ENCODE measurements at places on chromosomes 2 and 18.

DNA sequence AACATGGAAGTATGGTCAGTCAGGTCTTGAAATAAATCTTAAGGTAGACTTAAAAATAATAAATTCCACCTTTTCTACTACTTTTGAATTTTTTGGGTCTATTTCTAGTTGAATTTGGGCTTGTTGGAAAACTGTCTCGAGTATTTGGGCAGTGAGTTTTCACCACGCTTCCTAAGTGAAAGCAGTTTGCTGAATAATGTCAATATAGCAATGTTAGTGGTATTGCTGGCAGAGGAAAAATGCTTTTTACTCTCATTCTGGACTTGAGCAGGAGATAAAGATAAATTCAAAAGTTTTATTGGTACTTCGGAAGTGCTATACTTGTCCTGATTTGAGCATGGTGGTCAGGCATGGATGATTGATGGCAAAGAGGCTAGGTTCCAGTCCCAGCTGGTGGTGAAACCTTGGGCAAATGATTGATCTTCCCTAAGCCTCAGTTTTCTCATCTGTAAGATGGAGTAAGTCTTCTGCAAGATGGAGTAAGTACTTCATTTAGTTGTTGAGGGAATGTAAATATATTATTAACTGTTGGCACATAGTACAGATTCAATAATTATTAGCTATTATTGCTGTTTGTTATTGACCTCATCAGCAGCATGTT, 503.5 kb upstream of the ZEB2 start:
- no peak for DNase-seq

DNA sequence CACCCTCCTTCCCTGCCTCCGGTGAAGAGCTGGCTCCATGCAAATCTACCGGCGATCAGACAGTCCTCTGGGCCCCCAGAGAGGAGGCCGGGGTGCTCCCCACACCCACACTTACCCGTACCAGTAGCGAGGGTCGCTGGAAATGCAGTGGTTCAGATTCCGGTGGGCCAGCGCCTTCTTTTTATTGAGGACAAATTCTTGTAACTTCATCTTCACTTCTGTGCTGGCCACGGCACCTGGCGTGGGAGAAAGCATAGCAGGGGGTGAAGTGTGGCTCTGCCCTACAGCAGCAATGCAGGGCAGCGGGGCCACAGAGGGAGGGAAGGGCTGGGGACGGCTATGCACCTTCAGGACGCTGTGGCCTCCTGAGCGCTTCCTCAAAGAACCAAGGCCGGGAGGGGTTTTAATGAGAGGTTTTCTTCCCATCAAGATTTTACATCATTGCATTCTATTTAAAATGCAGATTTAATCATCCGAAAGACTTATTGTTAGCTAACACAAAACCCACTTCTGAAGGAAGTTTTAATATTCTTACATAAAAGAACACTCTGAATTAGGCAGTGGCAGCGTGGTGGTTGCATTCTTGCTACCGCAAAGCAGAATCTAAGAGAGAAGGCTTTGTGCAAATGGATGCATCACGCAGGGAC, 237.0 kb downstream of the HDAC4 start:
- DNase-seq = no peak

- DNase-seq = no peak
Observed at GRCh38 chr18:9803698-9804516, 81.9 kb upstream of the TXNDC2 start.

GRCh38 chr18:11339188-11339775, 189.9 kb upstream of the PIEZO2 start:
- DNase-seq = no peak

GRCh38 chr2:45578056-45578843, 32.8 kb downstream of the SRBD1 start:
- DNase-seq = no peak

- no peak for DNase-seq
Observed at GRCh38 chr2:190216829-190217228, 102.8 kb downstream of the HIBCH start.

GRCh38 chr2:152304836-152305235, 30.1 kb upstream of the FMNL2 start:
- DNase-seq = no peak

- DNase-seq = no peak
Observed at GRCh38 chr2:33373986-33374385, 102.5 kb upstream of the RASGRP3 start.

- DNase-seq = no peak
Observed at GRCh38 chr18:74229891-74230290, 61.9 kb downstream of the CYB5A start.

- peak; percentile 15 for DNase-seq
Observed at GRCh38 chr2:238127165-238128060, 11.1 kb upstream of the KLHL30 start.

DNA sequence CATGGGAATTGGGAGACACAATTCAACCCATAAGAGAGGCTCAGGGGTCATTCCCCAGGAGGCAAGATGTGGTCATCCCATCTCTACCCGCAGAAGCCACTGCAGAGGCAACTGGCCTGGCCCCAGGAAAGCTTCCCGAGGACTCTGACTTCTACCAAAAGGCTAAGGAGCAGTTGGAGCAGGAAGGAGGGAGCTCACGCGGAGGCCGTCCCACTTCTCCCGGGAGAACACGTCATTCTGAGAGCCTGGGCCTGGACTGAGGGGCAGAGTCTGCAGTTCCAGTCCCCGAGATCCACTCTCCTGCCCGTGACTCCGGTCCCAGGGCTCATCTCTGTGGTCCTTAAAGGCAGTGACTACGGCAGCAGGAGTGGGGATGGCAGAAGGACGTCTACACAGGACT, 69.0 kb upstream of the TAF1B start:
- no peak for DNase-seq

DNA sequence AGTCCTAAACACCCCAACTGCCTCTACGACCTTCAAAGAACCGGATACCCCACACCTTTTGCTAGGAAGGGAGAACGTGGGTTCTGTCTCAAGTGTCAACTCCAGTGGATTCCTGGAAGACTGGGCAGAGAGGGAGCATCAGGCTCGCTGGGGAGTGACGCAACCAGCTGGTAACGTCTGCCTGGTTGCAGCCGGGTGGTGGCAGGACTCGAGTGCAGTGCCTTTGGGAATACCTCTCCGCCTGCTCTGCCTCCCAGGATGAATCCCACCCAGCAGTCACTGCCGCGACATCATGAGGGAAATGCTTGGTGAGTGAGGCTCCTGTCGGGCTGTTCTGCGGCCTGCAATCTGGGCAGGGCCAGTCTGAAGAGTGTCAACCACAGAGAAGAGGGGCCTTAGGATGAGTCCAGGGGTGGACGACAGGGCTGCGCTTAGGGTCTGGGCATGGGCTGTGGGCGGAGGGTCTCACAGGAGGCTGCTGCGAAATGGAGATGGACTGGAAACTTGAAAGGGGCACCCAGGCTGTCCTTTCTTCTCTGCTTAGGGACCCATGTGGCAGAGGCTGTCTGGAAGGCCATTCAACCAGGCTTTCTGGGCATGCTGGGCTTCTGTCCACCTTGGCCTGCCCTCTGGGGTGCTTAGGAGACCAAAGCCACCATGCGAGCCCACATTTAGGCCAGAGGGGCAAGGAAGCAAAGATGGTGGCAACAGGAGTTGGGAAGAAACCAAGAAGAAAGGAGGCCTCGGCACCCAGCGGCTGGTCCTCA, 12.9 kb downstream of the GPR17 start:
- no peak for DNase-seq

DNA sequence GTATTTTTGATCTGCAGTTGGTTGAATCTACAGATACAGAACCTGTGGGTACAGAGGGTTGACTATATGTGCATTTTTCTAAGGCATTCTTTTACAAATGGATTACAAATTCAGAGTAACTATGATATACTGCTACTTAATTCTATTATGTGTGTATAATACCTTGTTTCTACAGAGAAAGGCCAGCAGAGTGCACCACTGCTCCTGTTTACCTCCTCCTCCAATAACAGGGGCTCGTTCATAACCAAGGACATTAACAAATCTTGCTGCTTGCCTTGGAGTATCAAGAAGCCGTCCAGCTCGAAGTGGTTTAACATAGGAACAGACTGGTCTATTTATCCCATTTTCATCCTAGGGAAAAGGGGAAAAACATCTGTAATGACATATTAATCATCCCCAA, 16.4 kb downstream of the CEP76 start:
- DNase-seq = no peak

DNA sequence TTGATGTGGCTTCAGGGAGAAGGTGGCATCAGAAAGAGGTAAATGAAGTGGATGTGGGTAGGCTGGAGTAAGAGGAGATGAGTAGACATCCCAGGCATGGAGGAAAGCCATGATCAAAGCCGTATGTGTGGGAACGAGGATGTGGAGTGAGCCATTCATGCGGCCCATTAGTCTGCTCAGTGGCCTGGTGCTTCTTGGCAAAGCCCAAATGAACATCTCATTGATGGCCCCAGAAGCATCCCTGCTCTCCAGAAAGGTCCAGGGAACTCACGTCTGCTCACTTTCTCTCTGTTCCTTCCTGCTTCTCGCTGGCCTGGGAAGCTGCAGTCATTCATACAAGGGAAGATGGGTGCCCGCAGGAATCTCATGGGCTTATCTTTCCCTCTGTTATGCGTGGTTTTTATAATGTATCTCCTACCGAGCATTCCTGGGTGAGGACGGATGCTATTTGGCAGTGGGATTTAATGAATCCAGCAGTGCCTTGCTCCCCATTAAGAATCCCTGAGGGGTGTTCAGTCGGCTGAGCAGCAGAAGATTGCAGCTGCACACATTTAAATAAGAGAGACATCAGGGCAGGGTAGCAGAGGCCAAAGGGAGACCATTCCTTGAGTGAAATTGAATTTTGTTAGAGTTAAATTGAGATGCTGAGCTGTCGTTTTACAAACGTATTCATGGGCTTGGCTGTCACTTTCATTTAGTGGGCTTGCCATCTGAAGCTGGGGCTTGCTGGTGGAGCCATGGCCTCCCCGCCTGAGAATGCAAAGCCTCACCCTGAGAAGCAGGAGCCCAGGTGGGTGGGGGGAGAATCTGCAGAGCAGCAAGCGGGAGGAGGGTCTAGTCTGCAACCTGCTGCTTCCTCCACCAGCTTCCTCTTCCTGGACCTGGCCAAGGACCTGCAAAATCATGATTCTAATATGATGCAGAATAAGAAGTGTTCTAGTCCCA, 64.5 kb downstream of the LYPD1 start:
- no peak for DNase-seq

GRCh38 chr18:61972389-61973264, 79.8 kb upstream of the RNF152 start:
- DNase-seq = no peak

DNA sequence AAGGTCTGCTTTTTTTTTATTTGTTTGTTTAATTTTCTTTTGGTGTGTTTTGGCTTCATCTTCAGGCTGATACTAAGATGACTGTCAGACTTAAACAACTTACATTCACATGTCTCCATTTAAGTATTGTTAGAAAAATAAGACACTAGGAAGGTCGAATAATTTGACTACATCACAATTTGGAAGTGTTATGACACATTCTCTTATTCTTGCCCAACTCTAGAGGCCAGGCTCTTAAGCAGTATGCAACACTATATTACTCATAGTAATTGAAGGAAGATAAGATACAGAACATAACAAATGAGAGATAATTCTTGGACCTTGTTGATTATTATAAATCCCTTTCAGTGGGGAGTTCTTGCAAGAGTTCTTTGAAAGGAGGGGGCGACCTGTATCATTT, 295.3 kb upstream of the COL3A1 start:
- no peak for DNase-seq

DNA sequence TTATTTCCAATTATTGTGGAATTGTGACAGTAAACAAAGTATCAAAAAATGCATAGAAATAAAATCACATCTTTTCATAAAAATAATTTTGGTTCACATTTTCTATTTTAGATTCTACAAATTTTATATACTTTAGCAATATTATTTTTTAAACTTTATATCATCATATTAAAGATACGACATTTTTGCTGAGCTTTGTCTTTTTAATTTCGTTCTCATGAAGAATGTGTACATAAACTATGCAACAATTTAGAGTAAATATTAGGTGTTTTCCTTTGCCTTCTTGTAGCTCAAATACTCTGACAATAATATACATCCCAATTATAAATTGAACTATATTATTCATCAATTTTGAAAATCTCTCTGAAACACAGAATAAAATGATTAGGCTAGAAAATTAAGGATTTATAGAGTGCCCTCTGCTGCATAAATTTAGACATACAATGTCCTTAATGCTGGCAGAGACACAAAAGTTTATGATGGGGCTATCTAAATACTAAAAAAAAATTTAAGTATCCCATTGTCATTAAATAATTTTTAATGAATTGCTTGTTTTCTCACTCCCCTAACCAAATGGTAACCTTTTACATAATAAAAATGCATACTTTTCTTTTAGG, 45.7 kb downstream of the CCDC102B start:
- no peak for DNase-seq

GRCh38 chr2:63051042-63051794, 588 bp downstream of the OTX1 start:
- no peak for DNase-seq

DNA sequence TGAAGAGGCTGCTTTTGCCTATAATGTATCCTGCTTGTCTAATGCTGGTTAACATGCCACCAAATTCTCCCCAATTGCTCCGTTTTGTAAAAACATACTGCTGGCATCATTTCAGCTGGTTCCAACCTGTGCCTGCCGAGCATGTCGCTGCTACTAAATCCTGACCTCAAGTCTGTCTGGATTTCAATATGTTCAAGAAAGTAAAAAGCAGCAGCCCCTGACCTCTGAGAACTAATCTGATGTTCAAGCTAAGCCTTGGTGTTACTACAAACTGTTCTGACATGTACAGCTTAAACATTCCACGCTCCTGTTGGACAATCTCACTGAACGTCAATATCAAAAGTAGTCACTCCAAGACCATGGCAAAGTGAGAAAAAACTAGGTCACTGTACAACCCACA, 46.3 kb downstream of the SFT2D3 start:
- no peak for DNase-seq

- no peak for DNase-seq
Observed at GRCh38 chr2:179556425-179556824, 291.8 kb upstream of the SESTD1 start.

GRCh38 chr18:9287036-9287435, 47.5 kb upstream of the TWSG1 start:
- DNase-seq = no peak

DNA sequence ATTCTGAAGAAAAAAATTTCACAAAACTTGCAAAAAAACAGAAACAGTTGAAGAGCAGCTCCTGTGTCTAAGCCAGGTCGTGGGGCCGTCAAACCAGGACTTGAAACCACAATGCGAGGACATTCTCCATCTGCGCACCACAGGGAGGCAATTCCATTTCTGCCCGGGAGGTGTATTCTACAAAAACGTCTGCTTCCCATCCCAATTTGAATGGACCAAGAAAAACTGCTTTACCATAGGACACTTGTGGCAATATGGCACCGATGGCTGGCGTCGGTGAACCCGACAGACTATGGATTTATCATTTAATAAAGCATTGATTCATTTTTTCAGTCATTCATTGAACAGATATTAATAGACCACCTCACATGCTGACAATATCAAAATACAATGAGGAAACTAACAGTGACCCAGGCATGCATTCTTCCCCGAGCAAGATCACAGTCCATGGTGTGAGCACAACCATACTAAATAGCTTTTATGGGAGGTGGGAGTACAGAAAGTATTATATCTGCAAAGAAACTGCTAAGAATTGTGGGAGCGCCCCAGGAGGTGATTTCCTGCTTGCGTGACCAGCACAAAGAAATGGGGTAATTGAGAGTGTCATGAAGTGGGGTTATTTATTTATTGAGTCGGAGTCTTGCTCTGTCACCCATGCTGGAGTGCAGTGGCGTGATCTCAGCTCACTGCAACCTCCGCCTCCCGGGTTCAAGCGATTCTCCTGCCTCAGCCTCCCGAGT, 10.5 kb upstream of the ZAP70 start:
- no peak for DNase-seq
